ENCODE measurements at places on chromosomes 5 and 9. TPM values are rescaled to one million over a fixed set of nuclear protein-coding genes. Genes with fewer than 3 reads are reported as not detected.
A peak's percentile ranks its signal among the peaks of the same experiment; 100 is the strongest.

GRCh38 chr5:80905405-80905804 is 54.8 kb upstream of the RASGRF2 start:
- DNase-seq: no peak

- DNase-seq: no peak
These were observed 37.4 kb downstream of the ELOVL7 start for GRCh38 chr5:60806591-60807243.

DNA sequence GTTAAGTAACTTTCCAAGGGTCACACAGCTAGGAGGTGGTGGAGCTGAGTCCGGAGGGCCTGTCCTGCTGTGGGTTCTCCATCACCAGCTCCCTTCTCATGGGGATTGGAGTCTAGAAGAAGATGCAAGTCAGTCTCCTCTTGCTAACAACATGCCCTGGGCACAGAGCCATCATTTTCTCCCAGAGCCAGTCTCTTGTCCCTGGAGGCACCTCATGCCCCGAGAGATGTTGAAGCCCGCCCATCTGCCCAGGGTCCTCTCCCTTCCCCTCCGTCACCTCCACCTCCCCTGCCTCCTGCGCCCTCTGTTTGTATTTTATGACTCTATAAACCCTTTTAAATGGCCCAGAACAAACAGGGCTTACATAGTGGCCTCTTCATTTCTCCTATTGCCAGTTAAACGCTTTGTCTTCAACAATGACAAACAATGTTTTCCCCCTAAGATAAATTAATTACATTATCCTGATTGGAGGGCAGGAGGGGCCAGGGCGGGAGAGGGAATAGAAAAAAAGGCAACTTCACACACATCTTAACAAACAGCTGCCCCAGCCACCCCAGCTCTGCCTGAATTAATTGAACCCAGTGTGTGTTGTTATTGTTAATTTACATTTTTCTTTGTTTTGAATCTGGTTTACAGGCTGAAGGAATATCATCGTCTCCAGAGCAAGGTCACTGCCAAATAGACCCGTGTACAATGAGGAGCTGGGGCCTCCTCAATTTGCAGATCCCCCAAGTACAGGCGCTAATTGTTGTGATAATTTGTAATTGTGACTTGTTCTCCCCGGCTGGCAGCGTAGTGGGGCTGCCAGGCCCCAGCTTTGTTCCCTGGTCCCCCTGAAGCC is 55.8 kb downstream of the ASS1 start:
- peak; percentile 56 for DNase-seq

DNA sequence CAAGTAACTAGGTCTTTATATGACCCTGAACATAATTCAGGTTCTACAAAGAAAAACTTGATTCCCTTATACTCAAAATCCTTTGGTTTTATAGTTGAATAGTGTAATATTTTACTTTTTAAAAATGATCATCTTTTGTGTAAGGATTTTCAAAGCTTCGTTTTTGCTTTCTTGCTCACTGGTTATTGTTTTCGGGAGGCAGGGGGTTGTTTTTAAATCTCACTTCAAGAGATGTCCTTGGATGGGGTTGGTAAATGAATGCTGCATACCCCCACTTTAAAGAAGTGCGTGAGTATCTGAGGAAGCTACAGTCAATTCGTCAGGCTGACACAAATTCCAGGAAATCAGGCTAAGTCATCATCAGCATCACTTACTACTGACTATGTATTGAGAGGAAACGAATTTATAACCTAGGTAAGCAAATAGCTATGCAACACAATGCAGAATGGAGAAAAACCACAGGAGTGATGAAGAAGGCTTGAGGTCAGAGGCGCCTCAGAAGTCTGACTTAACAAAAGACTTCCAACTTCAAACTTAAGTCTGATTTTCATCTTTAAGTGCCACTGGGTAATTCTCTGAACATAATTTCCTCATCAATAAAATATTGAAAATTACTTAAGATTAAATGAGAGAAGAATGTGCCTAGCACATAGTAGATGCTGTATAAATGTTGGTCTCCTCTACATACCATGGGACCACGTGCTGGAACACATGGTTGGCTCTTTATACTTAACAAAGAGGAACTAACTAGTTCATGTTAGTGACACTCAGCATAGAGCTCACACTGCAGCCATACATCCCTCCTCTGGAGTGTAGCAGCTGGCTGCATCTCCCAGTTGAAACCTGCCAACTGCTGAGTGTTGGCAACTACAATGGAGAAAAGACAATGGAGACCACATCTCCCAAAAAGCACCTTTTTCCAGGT is 106.0 kb upstream of the KIF2A start:
- DNase-seq: no peak

- no peak for DNase-seq
These were observed 5.9 kb downstream of the CDKN2A start for GRCh38 chr9:21988056-21988990.

Gene C9
- not detected for total RNA-seq

Gene BAAT
- 0.30 TPM for total RNA-seq

Gene SV2C
- total RNA-seq: 0.20 TPM

Gene ADAMTS2
- total RNA-seq: 2.9 TPM

DNA sequence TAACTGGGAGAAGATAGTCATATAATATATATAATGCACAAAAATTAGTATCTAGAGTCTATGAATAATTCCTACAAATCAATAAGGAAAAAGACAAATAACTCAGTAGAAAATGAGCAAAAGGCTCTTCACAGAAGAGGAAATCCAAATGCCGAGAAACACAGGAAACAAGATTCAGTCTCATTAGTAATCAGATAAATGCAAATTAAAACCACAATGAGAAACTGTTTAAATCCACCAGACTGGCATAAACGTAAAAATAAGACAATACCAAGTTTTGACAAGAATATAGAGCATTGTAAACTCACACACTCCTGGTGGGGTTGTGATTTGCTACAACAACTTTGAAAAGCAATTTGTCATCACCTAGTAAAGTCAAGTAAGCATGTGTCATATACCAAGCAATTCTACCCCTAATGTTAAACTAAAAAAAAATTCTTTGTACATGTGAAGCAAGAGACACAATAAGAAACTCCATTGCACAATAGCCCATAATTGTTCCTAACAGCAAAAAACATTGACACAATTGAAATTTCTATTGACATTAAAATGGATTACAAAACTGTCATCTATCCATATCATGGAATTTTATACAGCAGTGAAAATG is 21.0 kb upstream of the UBLCP1 start:
- no peak for DNase-seq

- no peak for DNase-seq
These were observed 610.6 kb downstream of the CDH12 start for GRCh38 chr5:22242532-22242931.

DNA sequence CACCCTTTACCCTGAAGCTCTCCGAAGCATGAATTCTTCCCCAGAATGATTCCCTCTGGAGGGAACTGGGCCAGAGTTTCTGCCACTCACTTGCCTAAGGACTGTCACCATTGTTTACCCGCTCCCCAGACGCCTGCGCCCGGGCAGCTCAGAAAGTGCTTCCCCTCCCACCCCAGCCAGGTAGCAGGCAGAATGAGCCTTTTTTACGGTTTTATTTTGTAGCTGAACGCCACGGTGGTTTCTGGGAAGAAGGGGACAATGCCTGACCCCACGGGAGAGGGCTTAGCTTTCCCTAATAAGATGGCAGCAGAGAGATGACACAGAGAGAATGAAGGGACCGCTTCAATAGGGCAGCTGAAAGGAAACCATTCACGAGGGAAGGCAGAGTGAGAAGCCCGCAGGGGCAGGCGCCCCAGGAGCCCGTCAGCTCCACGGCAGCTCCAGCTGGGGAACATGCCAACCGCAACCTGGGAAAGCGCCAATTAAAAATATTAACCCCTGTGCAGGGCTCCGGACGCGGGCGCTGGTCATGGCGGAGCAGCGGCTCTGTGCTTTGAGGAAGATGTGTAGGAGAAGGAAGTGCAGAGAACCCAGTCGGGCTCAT is 20.4 kb upstream of the NTNG2 start:
- no peak for DNase-seq

GRCh38 chr9:134960701-134961181 is 43.0 kb upstream of the FCN1 start:
- no peak for DNase-seq

DNA sequence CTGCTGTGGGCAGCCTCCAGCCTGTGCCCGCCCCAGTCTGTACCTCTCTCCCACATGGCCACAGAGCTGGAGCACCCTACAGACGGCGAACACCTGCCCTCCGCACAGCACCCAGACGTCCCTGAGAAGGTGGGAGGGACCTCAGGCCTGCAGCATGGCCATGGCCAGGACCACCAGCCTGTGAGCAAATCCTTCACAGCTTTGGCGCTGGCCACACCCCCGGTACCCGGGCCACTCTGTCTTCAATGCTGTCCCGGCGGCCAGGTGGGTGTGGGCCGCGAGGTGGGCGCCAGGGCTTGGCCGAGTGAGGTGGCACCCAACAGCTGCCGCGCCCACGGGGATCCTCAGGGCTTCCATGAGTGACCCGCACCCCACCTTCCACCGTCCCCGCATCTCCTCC is 18.7 kb downstream of the NOTCH1 start:
- no peak for DNase-seq

Gene IFNB1
- not detected for total RNA-seq

DNA sequence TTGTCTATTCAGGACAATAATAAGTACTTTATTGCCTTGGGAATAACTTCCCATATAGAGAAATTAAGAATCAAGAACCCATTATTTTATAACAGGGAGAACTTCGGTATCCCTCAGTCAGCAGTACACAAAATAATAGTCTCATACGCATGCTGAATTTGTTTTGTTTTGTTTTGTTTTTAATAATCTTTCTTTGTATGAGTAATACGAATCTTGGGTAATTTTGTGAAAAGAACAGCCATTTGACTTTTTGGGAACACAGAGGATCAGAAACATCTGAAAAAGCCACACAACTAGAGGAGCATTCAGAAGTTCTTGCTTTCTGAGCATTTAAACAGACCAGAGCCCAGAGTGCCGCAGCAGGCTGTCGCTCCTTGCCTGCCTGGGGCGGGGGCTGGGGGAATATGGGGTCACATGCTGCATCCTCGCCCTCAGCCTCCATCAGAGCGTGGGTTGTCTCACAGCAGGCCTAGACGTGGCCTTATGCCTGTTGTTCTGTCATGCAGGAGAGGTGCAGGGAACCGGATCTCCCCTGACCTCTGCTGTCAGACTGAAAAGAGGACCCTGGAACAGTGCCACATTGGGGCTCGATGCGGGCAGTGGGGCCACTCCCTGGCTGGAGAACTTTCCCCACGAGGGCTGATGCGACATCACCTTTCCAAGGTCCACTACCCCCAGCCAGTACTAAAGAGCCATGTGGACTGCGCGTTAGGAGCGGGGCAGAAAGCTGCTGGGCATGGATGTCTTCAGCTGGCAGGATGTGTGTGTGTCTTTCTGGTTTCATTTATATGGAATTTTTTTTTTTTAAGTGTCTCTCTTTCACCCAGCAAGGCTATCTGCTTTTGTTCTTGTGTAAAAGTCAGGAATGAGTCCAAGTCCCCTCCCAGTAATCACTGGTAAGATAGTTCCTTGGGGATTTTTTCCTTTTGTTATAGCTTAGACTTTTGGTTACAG is 133.4 kb upstream of the OTULINL start:
- peak; percentile 50 for DNase-seq

GRCh38 chr5:19619571-19619970 is 368.4 kb downstream of the CDH18 start:
- no peak for DNase-seq

GRCh38 chr5:41835645-41836044 is 34.6 kb downstream of the OXCT1 start:
- DNase-seq: no peak

DNA sequence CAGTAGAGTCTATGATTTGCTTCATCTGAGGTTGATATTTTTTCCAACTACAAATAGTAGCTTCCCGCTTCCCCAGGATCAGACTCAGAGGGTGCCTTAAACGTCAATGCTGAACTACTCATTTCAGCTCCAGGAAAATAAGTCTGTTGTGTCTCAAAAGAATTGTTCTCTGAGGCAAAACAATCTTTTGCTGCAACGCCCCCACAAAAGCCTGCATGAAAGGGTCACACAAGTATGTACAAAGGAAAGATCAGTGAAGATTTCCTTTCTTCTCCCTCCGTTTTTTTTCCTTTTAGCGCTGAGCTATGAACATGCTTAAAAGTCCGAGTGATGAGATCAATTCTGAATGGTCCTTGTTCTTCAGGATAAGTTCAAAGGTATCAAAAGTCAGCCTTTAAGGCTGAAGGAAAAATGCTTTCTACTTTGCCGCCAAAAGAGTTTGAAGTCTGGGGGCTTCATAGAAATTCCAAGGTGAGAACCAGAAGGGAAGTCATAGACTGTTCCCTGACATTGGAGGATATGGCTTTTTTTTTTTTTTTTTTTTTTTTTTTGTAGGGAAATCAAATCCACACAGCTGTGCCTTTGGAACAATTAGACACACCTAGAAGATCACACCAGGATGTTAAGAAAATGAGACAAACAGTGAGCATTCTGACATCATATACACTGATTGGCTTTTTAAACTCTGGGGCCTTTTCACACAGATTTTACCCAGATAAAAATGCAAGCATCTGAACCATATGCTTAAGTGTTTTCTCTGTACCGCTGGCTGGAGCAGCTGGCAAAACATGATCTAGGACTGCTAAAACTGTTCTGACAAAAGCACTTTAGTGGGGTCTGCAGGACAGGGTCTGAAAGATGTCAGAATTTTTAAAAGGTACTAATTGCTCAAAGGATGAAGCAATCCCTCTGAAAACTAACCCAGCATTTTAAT is 329.3 kb downstream of the ENC1 start:
- DNase-seq: no peak

DNA sequence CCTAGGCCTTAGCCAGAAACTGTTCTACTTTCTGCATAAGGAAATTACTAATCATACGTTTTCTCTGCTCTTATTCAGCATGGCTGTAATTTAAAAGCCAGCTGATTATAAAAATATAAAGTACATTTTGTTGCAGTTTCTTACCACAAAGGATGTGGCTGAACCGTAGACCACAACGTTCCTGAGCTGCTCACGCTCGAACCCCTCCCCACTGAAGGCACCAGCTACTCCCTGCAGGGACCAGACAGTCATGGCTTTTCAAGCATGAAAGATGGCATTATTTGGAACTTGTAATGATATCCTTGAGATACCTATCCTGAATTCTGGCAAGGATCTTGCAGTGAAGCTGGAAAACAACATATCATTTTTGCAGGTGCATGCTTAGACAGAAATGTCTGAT is 91.8 kb upstream of the DMRT1 start:
- no peak for DNase-seq

GRCh38 chr5:34648039-34648839 is 7.9 kb upstream of the RAI14 start:
- no peak for DNase-seq

- no peak for DNase-seq
These were observed 9.5 kb downstream of the MTRR start for GRCh38 chr5:7878381-7878873.

DNA sequence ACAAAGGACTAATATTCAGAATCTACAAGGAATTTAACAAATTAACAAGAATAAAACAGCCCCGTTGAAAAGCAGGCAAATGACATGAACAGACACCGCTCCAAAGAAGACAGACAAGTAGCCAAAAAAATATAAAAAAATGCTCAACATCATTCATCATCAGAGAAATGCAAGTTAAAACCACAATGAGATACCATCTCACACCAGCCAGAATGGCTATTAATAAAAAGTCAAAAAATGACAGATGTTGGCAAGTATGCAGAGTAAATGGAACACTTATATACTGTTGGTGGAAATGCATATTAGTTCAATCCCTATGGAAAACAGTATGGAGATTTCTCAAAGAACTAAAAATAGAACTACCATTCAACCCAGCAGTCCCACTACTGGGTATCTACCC is 302.7 kb upstream of the RGMB start:
- no peak for DNase-seq
